ENCODE measurements at places on chromosomes 5 and 9. TPM values are rescaled to one million over a fixed set of nuclear protein-coding genes. Genes with fewer than 3 reads are reported as not detected.

DNA sequence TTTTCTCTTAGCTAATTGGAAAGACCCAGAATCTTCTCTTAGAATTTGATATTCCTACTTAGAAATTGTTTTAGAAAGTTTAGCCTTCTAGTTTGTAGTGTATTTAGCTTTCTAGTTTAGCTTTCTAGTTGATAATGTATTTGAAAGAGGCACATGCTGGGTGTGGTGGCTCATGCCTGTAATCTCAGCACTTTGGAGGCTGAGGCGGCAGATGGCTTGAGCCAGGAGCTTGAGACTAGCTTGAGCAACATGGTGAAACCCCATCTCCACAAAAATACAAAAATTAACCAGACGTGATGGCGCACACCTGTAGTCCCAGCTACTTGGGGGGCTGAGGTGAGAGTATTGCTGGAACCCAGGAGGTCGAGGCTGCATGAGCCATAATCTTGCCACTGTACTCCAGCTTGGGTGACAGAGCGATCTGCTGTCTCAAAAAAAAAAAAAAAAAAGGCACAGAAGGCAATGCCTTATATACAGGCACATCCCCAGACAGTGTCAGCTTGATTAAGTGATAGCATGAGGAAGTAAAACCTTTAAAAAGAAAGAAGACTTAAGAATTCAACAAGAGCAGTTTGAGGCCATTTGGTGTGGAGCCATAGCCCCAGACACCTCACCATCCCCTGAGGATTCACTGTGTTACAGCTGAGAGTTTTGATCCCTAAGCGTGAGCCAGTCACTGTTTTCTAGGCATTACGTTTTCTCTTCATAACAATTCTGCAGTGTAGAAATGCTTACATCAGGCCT is 34.6 kb downstream of the ZSWIM6 start:
- no peaks in the 10 kb centered on the region for H3K4me1 ChIP-seq
- no peak for DNase-seq
- no peak overlapping the region for H3K27ac ChIP-seq
- no peaks in the 10 kb centered on the region for H3K36me3 ChIP-seq
- H3K27me3 ChIP-seq: no peaks in the 10 kb centered on the region
- no peak overlapping the region for H3K4me3 ChIP-seq

GRCh38 chr9:15158064-15158463 is 149.0 kb downstream of the TTC39B start:
- no peak overlapping the region for H3K27ac ChIP-seq
- no peaks in the 10 kb centered on the region for H3K27me3 ChIP-seq
- H3K36me3 ChIP-seq: no peaks in the 10 kb centered on the region
- no peak for DNase-seq
- H3K4me3 ChIP-seq: no peak overlapping the region

ST6GALNAC6 gene
- total RNA-seq: 62.4 TPM

SPINK4 gene
- not detected for total RNA-seq

- H3K4me3 ChIP-seq: no peak overlapping the region
- H3K4me1 ChIP-seq: no peaks in the 10 kb centered on the region
- no peak for DNase-seq
- peaks cover 20% of the 10 kb centered on the region for H3K36me3 ChIP-seq
Measured at GRCh38 chr9:2755285-2755684, 38.0 kb downstream of the KCNV2 start.

Measured in activated T-helper 1 cell treated with anti-CD3 and anti-CD28 coated beads, Interleukin-12 subunit alpha, Interleukin-12 subunit beta, Interleukin-2, Interleukin-4 antibody, amounts not matched to agents 30 ng/mL and 10 ng/mL and 1 ng/mL, durations not matched to agents 14 hours and 24 hours and 36 hours (primary cell).